Gastroesophageal sphincter (tissue), 4 donors: ENCODE measurements at places on chromosomes 1 and 21.

- ATAC-seq, result no peak
Observed at GRCh38 chr1:203524824-203525223, 30.9 kb downstream of the OPTC start.

DNA sequence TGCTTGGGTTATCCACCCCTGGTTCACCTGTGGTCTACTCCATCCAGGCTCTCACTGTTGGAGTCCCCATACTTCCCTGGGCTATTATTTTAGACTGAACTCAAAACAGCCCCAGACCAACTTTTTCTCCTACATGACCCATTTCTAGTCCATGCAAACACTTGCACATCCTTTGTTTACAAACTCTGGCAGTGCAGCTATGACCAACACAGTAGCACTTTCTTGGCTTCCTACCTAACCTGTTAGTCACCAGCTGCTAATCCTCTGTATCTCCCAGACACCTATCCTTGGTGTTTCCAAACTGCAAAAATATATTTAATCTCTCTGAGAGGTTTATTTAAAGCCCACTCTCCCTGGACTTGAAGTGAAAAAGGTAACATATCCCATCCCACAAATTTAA lies 90.8 kb downstream of the DDAH1 start:
- ATAC-seq, result no peak

DNA sequence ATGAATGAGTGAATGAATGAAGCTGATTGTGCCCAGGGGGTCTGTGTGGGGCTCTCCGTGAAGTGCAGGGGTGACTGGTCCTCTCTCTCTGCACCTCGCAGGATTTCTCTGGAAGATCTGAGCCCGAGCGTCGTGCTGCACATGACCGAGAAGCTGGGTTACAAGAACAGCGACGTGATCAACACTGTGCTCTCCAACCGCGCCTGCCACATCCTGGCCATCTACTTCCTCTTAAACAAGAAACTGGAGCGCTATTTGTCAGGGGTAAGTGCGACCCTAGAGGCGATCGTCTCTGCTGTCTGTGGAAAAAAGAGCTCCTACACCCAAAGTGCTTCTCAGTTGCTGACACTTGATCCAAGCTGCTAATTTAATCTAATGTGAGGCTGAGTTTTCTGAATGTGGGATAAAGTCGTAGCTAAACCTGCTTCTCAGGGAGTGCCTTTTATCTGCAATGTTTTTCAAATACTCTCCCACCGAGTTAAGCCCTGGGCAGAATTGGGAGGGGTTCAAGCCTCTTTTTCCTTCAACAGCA lies 101.7 kb downstream of the HUNK start:
- no peak for ATAC-seq

- ATAC-seq, result no peak
Observed at GRCh38 chr1:171424494-171424893, 60.8 kb upstream of the PRRC2C start.

DNA sequence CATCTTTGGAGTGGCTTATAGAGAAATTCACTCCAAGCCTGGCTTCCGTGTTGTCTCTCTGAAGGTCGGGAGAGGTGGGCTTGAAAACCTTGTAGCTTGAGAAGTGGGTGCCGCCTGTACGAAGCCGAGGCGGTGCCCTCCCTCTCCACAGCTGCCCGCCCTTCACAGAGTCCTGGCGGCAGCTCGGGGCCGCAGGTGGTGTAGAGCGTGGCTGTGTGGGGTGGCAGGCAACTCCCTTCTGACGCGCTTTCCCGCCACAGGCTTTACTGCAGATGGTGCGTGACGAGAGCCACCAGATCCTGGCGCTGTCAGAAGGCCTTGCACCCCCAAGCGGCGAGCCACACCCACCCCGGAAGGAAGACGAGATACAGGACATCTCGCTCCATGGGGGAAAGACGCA lies 33.1 kb upstream of the DIP2A start:
- ATAC-seq, result no peak
